Lung (tissue), 17 donors: ENCODE measurements at places on chromosomes 5 and 9. TPM values are rescaled to one million over a fixed set of nuclear protein-coding genes. Genes with fewer than 3 reads are reported as not detected.

DNA sequence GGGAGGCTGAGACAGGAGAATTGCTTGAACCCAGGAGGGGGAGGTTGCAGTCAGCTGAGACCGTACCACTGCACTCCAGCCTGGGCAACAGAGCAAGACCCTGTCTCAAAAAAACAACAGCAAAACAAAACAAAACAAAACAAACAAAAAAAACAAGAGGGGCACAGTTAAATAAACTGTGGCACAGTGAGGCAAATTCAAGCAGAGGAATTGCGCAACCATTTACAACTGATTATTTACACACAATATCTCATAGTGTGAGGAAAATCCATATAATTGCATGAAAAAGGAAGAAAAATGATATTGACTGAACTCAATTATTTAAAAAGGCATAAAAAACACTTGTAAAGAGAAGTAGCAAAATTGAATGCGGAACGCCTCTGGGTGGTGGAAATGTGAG lies 161.5 kb downstream of the CRB2 start:
- DNase-seq = no peak

GRCh38 chr5:10856071-10856470 lies 95.0 kb upstream of the DAP start:
- no peak for DNase-seq

The STKLD1 gene
- total RNA-seq = 1.4 TPM

DNA sequence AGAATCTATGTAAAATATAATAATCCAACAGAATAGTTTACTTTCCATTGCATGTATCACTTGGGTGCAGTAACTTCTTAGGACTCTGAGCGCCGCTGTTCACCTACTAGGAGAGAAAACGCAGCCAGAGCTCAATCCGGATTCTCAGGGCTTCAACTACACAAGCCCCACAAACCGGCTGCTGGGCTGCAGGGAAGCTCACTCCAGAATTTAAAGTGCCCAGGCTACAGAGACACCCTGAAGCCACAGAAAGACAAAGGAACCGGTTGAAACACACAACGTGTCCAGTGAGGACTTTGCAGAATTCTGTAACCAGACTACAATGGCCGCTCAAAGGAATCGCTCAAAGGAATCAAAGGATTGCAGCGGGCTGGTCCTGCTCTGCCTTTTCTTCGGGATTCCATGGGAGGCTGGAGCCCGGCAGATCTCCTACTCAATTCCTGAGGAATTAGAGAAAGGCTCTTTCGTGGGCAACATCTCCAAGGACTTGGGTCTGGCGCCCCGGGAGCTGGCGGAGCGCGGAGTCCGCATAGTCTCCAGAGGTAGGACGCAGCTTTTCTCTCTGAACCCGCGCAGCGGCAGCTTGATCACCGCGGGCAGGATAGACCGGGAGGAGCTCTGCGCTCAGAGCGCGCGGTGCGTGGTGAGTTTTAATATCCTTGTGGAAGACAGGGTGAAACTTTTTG lies at the start of gene PCDHGA10:
Gene PCDHGA10 (plus strand): TSS at position 134 of the 686 bp plus-strand sequence. CDS start 189 bp downstream, at position 323.
- DNase-seq = peak; percentile 67

The SPINK7 gene
- total RNA-seq = not detected

DNA sequence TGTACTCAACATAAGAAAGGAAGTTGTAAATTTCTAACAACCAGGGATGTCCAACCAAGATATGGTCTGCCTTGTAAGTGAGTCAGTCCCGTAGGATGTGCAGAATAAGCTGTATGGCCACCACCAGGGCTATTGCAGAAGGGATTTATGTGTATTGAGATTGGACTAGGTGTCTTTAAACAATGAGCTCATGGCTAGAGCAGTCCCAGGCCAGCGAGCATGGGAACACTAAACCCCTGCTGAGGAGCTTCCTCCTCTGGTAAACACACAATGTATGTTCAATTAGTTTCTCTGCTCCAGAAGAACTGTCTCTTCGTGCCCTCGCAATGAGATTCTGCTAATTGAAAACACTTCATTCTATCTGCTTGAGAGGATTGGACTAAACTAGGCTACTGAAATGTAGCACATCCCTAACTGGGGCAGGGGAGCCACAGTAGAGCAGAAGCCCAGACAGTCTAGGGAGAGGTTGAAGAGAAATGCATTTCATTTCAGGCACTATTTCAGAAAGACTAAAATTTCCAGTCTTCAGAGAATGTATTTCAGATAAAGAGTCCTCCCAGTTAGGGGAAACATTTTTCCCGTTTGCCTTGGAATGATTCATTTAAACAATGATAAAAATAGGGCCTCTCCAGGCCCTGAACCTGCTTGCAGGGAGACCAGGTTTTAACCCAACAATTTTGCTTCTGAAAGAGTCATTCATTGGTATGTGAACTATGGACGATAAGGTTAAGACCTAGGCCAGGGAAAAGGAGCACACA lies 154.7 kb downstream of the FAM114A2 start:
- DNase-seq = no peak

- peak; percentile 72 for DNase-seq
Measured at GRCh38 chr5:59562756-59563389, 330.7 kb downstream of the PDE4D start.

DNA sequence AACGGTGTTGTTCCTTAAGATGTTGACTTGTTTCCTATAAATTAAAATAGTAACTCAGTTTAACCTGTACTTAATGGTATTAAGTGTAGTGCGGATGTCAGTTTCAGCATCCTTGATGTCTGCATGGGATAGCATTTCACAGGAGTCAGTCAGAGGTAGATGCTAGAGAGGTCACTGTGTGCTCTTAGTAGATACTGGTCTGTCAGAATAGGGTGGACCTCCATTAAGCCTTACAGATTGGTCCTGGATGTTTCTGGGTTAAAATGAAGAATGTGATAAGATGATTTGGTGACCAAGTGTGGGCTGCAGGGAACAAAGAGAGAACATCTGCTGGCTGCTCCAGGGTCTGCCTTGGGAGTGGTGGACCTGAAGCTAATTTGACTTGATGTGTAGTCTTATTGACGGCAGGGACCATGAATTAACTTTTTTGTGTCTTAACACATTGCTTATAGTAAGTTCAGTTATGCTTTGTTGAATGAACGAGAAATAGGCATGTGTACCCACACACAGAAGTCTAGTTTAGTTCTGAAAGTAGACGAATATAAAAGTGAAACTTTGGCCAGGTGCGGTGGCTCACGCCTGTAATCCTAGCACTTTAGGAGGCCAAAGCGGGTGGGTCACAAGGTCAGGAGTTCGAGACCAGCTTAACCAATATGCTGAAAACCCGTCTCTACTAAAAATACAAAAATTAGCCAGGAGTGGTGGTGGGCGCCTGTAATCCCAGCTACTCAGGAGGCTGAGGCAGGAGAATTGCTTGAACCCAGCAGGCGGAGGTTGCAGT lies 12.5 kb downstream of the RAB24 start:
- DNase-seq = no peak

The ZNF883 gene
- total RNA-seq = 2.2 TPM

The CYLC2 gene
- total RNA-seq = not detected

DNA sequence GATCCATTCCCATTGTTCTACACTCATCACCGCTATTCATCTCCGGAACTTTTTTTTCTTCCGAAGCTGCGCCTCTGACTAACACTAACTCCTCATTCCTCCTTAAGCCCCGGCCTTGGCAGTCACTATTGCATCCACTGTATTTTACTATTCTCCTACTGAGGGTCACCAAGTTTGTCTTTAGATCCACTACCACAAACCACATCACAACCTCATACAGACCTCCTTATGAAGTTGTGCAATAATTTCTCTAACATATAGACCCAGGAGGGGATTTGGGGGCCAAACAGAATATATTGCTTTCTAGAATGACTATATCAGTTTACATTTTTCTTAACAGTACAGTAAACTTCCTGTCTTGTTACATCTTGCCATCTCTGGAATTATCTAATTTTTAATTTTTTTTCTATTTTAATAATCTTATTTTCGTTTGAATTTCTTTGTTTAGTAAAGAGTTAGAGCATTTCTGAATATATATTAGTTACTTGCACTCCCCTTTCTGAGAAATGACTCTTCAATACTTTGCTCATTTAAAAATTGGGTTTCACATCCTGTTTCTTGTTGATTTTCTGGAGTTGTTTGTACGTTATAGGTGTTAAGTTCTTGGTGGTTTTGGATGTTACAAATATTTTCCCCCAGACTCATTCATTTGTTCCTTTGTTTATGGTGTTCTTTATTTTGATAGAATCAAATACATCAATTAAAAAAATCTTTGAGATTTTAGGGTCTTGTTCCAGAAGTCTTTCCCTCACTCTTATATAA lies 37.1 kb downstream of the DMRT2 start:
- DNase-seq = no peak

DNA sequence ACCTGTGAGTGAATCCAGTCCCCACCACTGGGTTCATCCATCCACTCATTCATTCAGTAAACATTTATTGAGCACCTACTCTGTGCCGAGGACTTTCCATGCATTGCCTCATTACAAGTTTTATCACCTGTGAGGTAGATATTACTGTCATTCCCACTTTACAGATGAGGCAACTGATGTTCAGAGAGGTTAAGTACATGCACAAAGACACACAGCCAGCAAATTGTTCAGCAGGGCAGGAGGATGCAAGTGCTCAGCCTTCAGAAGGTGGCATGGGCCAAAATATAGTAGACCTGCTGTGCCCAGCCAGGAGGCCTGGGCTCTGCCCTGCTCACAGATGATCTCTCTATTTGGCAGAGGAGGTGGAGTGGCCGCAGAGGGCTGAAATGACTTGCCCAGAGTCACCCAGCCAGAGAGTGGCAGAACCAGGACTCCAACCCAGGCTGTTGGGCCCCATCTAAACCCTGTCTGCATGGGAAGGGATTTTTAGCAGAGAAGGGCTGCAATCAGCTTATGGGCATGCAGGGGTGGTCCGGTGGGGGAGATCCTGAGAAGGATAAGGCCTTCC lies 7.6 kb upstream of the NEURL1B start:
- no peak for DNase-seq

The ARHGEF37 gene
- total RNA-seq = 4.5 TPM

DNA sequence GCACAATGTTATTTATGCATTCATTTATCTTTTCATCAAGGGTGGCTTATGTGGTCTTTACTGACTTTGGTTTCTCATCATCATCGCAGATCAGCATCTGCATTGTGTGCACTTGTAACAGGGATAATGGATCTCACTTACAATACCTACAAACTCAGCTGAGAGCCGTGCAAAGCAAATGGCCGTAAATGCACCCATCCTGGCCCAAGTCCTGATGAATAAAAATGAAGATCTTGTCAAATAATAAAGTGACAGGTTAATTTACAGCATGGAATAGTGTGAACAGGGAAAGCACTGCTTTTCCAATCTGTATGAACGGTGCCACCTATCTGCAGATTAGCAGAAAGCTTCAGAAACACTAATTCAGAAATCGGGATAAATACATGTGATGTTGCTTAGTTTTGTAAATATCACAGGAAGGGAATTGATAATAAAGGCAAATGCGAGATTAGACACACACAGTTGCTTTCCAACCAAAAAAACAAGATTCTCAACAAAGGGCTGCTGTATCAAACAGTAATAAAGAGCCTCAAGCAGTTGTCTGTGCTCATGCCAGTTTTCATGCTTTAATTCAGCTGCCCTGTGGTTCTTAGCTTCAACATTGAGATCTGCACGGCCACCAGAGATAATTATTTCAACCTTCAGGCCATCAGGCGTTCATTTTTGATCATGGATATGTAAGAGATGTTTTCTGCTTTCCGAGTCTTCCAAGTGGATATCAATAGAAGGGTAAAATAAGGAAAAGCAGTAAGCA lies 153.4 kb upstream of the POU5F2 start:
- no peak for DNase-seq

- no peak for DNase-seq
Measured at GRCh38 chr9:108751369-108751768, 104.4 kb downstream of the ACTL7B start.

The TAF1L gene
- not detected for total RNA-seq

DNA sequence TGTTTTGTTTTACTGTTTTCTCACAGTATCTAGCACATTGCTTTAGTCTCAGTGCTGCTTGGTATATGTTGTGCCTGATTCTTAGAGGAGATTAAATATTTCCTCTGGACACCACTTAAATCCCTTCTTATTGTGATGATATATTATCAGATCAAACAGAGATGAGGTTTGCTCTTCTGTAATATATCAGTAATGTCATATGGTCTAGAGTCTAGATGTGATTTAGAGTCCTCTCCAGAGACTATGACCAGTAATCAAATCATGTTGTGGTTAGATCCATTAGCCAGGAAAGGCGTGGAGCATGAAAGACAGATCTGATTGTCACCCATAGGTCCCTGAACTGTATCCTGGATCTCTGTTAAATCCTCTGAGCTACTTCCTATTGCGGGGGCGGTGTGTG lies 24.4 kb downstream of the CAMK4 start:
- no peak for DNase-seq

The SLC28A3 gene
- total RNA-seq = 0.98 TPM

GRCh38 chr9:116663581-116663980 lies 23.5 kb upstream of the TRIM32 start:
- no peak for DNase-seq

The HAVCR2 gene
- 13.0 TPM for total RNA-seq

DNA sequence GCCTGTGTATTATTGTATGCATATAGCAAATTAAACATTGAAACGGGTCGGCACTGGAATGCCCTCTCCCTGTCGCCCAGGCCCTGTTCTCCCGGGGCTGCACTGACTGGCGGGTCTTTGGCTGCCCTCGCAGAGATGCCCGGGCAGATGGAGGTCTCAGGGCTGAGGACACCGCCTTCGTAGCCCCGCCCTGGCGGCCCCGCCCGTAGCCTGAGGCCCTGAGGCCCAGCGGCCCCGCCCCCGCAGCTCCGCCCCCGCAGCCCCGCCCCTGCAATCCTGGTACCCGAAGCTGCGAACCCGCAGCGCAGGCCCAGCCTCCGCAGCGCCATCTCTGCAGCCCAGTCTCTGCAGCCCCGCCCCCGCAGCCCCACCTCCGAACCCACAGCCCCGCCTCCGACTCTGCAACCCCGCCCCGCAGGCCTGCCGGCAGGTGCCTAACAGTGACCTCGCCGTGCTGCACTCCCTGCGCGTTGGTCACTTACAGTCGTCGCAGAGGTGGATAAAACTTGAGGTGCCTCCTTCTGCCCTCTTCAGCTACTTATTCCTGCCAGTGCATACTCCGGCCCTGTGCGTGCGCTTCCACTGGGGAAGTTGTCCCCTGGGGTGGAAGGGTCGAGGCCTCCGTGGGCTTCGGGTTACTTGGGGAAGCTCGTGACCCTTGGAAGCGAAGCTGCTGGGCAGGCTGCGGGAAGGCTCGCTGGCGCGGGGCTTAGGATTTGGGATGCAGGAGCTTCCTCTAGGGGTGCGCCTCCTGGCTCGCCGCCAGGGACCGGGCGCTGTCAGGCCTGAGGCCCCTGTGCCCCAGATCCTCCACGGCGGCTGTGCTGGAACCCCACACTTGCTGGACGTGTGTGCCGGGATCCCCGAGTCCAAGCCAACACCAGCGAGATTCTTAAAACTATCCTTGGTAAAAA lies 72.3 kb downstream of the ICE1 start:
- peak; percentile 51 for DNase-seq

DNA sequence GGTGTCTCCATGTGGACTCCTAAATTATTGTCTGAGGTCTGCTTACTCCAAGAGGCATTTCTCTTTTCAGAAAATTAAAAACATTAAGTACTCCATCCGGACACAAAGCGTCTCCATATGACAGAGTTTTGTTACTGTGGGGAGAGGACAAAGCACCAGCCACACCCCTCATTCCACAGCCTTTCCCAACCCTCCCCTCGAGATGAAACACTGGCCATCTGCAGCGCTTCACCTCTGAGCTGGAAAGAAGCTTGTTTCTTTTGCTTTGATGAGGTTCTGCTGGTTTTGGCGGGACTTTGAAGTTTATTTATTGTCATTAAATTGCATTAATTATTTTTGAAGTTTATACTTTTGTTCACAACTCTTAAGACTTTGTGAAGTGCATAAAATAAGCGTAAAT lies 27.6 kb upstream of the NKD2 start:
- peak; percentile 55 for DNase-seq
